Esophagus mucosa (tissue), 1 donor: ENCODE measurements at places on chromosomes 3 and 15. TPM values are rescaled to one million over a fixed set of nuclear protein-coding genes. Genes with fewer than 3 reads are reported as not detected.

Gene NR1I2
- total RNA-seq, result not detected

Gene FGF7
- total RNA-seq, result 2.0 TPM

DNA sequence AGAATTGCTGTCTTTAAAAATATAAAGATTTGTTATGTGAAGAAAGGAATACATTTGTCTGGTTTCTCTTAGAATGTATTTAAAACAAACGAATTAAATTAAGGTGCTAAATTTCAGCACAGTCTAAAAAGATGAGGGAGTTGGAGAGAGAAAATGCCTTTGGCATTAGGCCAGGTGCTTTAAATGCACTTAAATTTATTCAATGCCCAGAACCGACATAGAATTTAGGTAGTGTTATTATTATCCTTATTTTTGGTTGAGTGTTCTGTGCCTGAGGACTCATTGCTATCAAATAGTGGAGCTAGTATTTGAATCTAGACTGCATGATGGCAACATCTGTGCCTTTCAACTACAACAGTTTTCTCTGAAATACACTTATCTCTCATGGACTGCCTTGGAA, 287.5 kb downstream of the RBMS3 start:
- ATAC-seq, result no peak

DNA sequence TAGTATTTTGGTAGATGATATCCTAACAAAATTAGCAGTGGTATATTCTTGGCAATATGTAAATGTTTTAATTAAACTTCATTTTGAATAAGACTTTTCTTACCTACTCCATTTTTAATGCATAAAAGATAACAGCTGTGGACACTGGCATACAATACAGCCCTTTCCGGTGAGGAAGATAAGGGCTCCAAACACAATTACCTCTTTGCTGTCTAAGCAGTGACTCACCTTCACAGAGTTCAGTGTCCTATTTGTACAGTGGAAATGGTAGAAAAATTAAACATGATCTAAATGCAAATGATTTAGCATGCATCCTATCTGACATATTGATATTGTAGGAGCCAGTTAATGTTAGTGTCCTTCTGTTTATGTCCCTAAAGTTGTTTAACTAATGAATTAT, 969.4 kb downstream of the PLOD2 start:
- ATAC-seq, result no peak

Gene CHP1
- 138 TPM for total RNA-seq

DNA sequence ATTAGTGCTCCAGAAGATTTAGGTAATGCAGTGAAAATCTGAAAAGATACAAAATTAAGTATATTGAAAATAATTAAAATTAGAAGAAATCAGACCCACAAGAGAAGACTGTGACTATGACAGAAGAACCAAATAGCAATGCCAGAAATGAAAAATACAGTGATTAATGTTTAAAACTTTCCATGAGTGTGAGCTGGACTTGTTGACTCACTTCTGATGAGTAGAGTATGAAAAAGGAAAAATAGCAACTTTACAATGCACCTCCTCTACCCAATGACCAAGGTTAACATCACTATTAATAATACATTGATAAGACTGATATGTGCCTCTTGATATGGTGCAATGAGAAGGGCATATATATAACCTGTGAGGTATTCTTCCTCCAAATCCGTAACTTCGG, 39.3 kb upstream of the SLC22A13 start:
- ATAC-seq, result peak; percentile 11

DNA sequence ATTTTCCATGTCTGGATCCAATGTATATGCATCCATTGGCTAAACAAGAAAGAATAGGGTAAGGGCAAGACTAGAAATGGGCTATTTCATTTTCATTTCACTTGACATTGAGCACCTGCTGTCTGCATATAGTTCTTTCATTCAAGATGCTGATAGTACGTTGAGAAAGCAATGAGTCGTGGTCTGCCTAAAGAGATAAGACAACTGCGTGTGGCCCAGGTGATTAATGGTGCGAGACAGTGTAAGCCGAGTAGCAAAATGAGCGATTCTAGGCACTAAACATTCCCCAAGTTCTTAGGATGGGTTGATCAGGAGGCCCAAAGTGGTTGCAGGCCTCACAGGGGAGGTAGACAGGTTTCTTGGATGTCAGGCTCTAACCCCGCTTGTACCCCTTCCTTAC, 235.4 kb downstream of the PDCD6IP start:
- no peak for ATAC-seq

DNA sequence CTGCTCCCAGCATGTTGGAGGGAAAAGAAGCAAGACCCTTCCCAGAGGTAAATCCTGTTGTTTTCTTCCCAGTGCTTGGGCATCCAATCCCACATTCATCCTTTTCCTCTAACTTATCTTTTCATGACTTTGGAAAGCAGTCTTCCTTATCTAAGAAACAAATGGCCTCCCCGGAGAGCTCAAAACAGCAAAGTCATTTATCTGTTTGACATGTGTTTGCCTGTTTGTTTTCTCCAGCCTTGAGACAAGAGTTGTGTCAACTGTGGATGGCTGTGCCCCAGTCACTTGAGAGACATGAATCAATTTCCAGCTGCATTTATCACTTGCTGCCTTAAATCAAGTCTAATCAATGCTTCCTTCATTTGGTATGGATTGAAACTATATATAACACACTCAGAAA, 103.9 kb downstream of the SHQ1 start:
- ATAC-seq, result no peak

Gene TGM4
- total RNA-seq, result not detected

DNA sequence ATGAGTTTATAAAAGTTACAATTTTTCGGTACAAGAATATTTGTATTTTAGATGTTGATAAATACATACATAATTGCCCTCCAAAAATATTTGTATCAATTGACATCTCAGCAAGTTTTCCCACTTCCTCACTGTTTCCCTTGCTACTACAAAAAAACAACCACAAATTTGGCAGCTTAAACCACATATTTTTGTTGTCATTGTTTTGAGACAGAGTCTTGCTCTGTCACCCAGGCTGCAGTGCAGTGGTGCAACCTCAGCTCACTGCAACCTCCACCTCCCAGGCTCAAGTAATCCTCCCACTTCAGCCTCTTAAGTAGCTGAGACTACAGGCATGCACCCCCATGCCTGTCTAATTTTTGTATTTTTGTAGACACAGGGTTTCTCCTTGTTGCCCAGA, 162.8 kb upstream of the RARB start:
- ATAC-seq, result no peak

Gene RFTN1
- total RNA-seq, result 3.1 TPM

Gene FBXW12
- total RNA-seq, result not detected

Gene COL6A5
- 0.16 TPM for total RNA-seq

DNA sequence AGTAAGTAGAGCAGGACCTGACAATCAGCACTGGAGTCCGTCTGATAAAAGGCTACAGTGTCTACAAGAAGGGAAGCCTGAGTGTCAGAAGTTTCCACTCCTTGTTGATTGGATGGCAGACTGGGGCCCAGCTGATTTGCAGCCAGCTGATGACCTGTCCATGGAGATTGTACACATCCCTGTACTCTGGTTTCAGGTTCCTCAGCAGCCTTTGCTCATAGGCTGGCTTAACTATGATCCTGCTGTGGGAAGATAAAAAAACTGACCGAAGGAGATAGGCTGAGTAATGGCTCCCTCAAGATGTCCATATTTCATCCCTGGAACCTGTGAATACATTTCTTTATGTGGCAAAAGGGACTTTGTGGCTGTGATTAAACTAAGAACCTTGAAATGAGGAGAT, 11.7 kb upstream of the LACTB start:
- no peak for ATAC-seq

Gene CAV3
- total RNA-seq, result not detected

GRCh38 chr15:68618394-68618793, 39.6 kb downstream of the CORO2B start:
- ATAC-seq, result no peak

Gene THAP10
- 1.4 TPM for total RNA-seq

DNA sequence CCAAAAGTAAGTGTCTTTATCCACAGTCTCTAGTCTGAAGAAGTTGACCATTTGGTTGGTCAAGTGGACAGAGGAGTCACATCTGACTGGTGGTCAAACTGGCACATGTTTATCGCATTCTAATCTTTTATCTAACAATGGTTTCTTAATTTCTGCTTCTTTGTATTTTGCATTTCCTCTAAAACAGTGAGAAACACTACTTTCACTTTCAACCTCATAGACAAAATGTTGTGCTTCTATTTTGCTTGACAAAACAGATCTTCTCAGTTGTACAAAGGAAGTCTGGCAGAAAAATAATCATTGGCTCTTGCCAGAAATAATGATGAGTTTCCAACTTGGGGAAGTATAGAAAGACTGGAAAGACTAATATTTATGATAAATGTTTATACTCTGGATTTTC, 103.9 kb downstream of the MME start:
- ATAC-seq, result no peak

- ATAC-seq, result peak; percentile 15
These were observed 14.2 kb downstream of the CIB1 start for GRCh38 chr15:90219421-90220141.

Gene AMT
- total RNA-seq, result 0.88 TPM

GRCh38 chr3:184912163-184912562, 100.2 kb downstream of the VPS8 start:
- no peak for ATAC-seq

Gene HDC
- 0.32 TPM for total RNA-seq

DNA sequence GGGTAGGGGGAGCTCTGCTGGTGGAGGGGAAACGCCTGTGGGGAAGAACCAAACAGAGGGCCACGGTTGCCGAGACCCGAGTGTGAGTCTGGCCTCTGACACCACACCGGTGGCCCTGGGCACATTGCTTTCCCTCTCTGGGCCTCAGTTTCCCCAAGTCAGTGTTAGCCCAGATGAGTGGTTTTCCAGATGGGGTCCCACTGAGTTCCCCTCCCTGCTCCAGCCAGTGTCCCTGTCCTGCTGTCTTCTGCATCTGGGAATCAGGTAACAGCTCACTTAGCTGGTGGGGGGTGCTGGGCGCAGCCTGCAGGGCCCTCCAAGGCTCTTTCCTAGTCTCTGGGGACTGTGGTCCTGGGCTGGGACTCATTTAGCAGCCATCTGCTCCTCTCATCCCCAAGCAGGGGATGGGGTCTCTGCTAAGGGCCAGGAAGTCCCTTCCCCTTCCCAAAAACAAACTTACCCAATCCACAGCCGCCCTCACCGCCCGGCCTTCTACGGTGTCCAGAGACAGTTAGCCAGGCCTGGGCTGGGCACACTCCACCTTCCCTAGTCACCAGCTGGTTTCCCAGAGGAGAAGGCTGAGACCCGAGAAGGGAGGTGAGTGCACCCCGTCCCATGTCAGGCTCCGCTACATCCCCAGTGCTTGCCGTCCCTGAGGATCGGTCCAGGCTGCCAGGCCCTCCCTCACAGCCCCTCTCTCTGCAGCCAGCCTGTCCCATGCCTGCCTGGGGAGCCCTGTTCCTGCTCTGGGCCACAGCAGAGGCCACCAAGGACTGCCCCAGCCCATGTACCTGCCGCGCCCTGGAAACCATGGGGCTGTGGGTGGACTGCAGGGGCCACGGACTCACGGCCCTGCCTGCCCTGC, 676 bp downstream of the GP9 start:
- no peak for ATAC-seq

Gene ZNF502
- 1.7 TPM for total RNA-seq

Gene RHCG
- total RNA-seq, result 4,298 TPM

DNA sequence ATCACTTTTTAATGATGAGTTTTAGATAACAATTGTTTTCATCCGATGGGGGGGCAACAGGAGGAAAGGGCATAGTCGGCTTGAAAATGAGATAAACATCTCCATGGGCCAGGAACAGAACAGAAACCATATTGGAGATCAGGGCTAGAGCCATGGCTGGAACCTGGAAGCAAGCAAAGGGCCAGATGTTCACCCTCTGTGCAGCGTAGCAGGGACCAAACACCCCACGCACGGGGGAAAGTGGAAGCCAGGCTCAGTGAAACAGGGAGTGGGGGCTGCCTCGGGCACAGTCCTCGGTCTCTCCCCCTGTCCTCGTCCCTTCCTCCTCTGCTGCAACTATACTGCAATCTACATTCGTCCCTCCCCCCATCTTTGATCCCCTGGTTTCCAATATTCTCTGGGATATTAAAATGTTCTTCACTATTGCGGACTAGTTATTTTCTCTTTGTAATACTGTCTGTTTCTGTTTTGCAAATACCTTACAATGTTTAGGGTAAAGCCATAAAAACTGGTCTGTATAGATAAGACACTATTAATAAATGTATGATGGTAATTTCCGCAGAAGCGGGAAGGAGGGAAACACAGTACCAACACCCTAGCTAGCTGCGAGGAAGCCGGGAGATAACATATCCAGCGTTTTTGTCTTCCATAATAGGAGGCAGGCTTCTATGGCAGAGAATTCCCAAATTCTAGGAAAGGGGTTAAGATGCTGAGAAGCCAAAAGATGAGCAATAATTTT, 121.5 kb downstream of the XXYLT1 start:
- ATAC-seq, result no peak

Gene CCNB2
- total RNA-seq, result 27.0 TPM

DNA sequence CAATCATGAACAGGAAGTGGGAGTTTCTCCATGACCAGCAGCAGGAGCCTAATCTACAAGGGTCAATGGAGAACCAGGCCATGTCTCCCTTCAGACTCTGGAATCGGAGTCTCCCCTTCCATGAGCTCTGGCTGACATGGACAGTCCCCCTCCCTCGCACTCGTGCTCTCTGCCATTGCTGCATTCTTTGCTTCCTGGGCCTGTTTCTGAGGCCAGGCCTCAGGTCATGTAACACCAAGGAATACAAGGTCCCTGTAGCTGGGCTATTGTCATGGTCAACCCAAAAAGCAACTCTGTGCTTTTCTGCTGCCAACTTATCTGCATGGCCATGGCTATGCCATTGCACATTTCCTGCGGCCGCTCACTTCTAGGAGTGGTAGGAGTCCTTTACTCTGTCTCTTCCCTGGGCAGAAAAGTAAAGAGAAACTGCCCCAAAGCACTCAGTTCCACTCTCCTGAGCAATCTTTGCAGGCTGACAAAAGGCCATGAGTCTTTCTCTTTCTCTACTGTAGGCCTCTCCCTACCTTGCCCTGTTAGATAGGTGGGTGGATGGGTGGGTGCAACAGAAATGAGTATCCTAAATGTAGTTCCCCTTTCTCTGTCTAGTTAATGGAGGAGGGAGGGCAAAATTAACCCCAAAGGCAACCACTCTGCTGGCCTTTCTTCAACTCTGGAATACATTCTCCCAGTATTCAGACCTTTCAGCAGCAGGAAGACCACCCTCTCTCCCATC, 40.8 kb upstream of the PROK2 start:
- ATAC-seq, result no peak

Gene CADM2
- not detected for total RNA-seq

Gene MYL3
- total RNA-seq, result 0.36 TPM

DNA sequence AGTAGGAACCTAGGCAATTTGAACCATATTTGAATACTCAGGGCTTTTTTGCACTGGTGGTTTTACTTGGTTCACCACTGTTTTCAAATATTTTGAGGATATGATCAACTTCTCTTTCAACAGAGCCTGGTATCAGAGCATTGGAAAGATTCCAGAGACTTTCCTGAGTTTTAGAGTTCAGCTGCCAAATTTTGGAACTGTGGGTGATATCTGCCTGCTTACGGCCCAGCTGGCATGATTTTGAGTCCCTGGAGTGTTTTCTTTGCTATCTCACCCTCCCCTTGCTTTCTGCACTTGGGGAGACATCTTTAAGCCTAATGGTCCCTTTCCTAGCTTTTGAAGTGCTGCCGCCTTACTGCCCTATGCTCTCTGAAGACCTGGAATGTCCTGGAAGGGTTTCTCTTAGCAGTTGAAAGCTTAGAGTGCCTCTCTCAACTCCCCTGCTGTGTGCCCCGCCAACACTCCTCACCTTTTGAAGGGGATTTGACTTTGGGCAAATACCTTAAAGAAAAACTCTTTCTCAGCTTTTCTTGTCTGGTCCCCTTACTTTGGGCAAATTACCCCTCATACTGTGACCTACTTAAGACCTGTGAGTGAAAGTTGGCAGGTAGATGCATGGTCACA, 539.1 kb downstream of the MFSD1 start:
- no peak for ATAC-seq

Gene SPPL2A
- 52.8 TPM for total RNA-seq

- no peak for ATAC-seq
These were observed 58.9 kb upstream of the CNTN3 start for GRCh38 chr3:74673326-74673725.
